Thoracic aorta (tissue), 2 donors: ENCODE measurements at places on chromosomes 5 and 9.

- peaks cover 24% of the 10 kb centered on the region for H3K4me1 ChIP-seq
- DNase-seq: no peak
- no peaks in the 10 kb centered on the region for H3K27me3 ChIP-seq
- no peak overlapping the region for H3K4me3 ChIP-seq
- no peak overlapping the region for H3K27ac ChIP-seq
Measured at GRCh38 chr5:59660737-59661136, 232.8 kb downstream of the PDE4D start.

DNA sequence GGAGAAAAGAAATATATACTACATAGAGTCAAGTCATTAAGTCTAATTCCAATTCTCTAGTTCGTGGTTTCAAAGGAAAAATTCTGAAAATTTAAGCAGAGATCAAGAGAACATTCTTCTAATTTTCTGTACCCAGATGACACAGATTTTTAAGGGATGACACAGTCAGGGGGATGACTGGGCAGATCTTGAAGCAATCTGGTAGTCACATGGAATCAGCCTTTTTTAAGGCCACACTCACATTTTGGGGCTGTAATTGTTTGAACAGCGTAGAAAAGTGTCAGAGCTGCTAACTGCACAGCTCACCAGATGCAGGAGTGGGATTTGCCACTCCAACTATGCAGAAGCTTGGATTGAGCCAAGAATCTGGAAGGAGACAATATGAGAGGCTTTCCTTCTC, 20.4 kb downstream of the PDE4D start:
- no peak overlapping the region for H3K27ac ChIP-seq
- DNase-seq: no peak
- no peaks in the 10 kb centered on the region for H3K36me3 ChIP-seq

DNA sequence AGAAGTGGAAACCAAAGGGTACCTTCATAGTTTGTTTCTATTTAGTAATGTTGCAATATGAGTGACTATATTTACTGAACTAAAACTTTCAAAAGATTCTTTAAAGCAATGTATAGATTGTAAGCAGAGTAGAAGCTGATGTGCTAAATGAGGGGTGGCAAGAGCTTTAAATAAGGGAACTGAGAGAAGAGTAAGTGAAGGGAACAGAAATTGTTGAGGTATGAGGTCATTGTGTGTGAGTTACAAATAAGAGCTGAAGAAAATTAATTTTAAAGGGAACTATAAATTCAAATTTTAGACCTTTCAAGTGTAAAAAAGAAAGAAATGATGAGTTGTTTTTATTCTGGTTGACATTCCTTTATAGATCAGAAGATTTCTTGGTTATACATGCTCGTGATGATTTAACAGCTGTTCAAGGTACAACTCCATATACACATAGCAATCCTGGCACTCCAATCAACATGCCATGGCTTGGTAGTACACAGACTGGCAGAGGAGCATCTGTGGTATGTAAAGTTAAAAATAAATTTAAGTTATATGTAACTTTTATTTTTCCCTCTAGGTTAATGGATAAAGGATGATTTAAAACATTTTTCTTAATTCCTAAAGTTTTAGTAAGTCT, 135.1 kb upstream of the TNFAIP8 start:
- no peak overlapping the region for H3K4me3 ChIP-seq
- no peaks in the 10 kb centered on the region for H3K4me1 ChIP-seq
- DNase-seq: no peak
- peaks cover 3% of the 10 kb centered on the region for H3K36me3 ChIP-seq
- H3K27ac ChIP-seq: no peak overlapping the region

GRCh38 chr5:82364497-82364896, 86.3 kb upstream of the RPS23 start:
- H3K4me1 ChIP-seq: peaks cover 7% of the 10 kb centered on the region
- H3K27ac ChIP-seq: peak overlapping the region; percentile 31
- H3K4me3 ChIP-seq: peak overlapping the region; percentile 20
- DNase-seq: no peak
- H3K36me3 ChIP-seq: no peaks in the 10 kb centered on the region

- no peaks in the 10 kb centered on the region for H3K27me3 ChIP-seq
- H3K4me1 ChIP-seq: peaks cover 10% of the 10 kb centered on the region
- H3K4me3 ChIP-seq: no peak overlapping the region
- H3K27ac ChIP-seq: no peak overlapping the region
- DNase-seq: no peak
Measured at GRCh38 chr5:142677198-142677597, 8.7 kb downstream of the FGF1 start.

GRCh38 chr5:164119806-164120447, 614.5 kb downstream of the MAT2B start:
- H3K4me3 ChIP-seq: no peak overlapping the region
- no peak for DNase-seq
- no peaks in the 10 kb centered on the region for H3K36me3 ChIP-seq
- no peak overlapping the region for H3K27ac ChIP-seq

DNA sequence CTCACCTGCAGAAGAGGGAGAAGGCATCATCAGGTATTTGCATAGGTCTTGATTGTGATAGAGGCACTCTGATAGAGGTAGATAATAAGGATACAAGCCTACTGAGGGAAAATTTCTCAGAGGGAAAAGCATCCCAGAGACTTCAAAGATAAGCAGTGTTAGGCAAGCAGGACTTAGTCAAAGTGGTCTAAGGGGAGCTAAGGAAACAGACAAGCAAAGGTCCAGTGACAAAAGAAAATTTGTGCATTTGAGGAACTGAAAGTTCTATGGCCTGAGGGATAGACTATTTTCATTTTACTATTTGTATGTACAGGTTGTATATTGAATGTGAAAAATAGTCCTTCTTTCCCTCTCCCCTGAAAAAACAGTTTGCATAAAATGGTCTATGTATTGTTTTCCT, 27.4 kb downstream of the OXCT1 start:
- no peaks in the 10 kb centered on the region for H3K36me3 ChIP-seq
- H3K27ac ChIP-seq: no peak overlapping the region
- no peaks in the 10 kb centered on the region for H3K27me3 ChIP-seq
- H3K4me1 ChIP-seq: peaks cover 24% of the 10 kb centered on the region
- no peak for DNase-seq
- H3K4me3 ChIP-seq: no peak overlapping the region

DNA sequence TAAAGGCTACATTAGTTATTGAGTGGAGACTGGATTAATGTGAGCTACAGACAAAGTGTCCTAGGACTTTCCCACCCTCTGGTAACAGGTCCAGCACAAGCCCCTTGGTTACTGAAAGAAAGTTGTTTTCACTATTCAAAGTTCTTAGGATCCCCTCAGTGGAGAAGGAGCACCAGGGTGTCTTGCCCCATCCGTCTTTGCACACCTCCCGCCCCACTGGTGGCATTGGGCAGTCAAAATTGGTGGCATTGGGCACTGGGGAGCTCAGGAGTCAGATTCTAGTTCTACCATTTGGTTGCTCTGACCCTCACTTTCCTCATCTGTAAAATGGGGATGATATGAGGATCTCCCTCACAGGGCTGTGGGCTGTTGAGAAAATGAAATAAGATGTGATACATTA, 2.4 kb upstream of the ANGPTL2 start:
- peaks cover 10% of the 10 kb centered on the region for H3K4me1 ChIP-seq
- H3K27me3 ChIP-seq: no peaks in the 10 kb centered on the region
- H3K27ac ChIP-seq: no peak overlapping the region
- no peaks in the 10 kb centered on the region for H3K36me3 ChIP-seq

GRCh38 chr5:180521101-180521500, 26.9 kb downstream of the CNOT6 start:
- no peaks in the 10 kb centered on the region for H3K27me3 ChIP-seq
- DNase-seq: no peak
- no peaks in the 10 kb centered on the region for H3K36me3 ChIP-seq
- H3K4me3 ChIP-seq: no peak overlapping the region
- H3K4me1 ChIP-seq: peaks cover 10% of the 10 kb centered on the region

DNA sequence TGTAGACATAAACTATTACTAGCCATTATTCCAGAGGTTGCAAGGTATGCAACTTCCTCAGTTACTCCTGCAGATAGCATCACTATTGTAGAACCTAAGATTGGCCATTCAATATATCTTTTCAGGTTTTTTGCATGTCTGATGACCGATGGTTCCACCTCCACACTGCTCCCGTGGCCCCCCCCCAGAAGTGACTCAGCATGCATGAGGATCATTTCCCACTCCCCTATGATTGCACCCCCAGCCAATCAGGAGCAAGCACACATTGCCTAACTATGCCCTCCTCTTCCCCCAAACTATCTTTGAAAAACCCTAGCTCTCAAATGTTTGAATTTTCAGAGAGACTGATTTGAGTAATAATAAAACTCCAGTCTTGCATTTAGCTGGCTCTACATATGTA, 601.4 kb upstream of the TLE4 start:
- H3K27me3 ChIP-seq: no peaks in the 10 kb centered on the region
- H3K27ac ChIP-seq: no peak overlapping the region
- H3K4me3 ChIP-seq: no peak overlapping the region
- no peak for DNase-seq
- no peaks in the 10 kb centered on the region for H3K36me3 ChIP-seq

GRCh38 chr5:157845914-157846598, 12.9 kb downstream of the CLINT1 start:
- no peak for DNase-seq
- H3K4me3 ChIP-seq: no peak overlapping the region
- H3K27ac ChIP-seq: no peak overlapping the region
- no peaks in the 10 kb centered on the region for H3K27me3 ChIP-seq

DNA sequence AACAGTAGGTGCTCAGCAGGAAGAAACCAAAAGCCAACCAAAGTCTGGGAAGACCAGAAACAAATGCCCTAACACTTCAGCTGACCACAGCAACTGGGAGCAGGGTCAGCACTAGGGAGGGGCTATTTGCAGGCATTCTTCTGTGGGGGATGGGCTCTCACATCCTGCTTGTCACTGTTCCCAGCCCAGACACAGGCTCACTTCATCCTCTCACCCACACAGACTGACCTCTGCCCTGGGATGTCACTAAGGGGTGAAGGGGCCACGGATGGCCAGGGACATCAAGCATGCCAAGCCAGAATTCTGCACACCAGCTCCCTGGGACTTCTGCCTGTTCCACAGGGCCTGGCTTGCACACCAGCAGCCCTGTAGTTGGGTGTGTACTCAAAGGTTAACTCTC, 28.7 kb downstream of the GFRA3 start:
- H3K27ac ChIP-seq: no peak overlapping the region
- H3K27me3 ChIP-seq: no peaks in the 10 kb centered on the region
- no peak for DNase-seq
- H3K36me3 ChIP-seq: no peaks in the 10 kb centered on the region
- H3K4me3 ChIP-seq: no peak overlapping the region
- H3K4me1 ChIP-seq: peaks cover 5% of the 10 kb centered on the region

DNA sequence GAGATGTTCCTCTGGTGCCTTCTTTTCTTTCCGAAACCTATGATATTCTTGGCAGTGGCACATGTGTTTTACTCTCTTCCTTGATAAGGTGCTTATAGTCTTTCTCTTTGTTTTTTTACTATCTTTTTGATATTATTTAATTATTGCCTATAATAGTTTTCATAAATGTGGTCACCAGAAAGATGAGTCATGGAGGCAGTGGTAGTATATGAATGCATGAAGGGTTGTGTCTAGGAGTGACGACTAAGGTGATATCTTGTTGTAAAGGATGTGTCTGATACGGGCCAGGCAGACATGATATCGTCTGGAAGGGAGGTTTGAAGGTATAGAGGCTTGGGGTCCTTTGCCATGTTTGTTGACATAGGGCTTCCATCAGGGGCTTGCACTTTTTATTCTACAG, 36.8 kb downstream of the SLC44A1 start:
- no peaks in the 10 kb centered on the region for H3K27me3 ChIP-seq
- peaks cover 8% of the 10 kb centered on the region for H3K4me1 ChIP-seq
- DNase-seq: no peak
- no peak overlapping the region for H3K4me3 ChIP-seq

DNA sequence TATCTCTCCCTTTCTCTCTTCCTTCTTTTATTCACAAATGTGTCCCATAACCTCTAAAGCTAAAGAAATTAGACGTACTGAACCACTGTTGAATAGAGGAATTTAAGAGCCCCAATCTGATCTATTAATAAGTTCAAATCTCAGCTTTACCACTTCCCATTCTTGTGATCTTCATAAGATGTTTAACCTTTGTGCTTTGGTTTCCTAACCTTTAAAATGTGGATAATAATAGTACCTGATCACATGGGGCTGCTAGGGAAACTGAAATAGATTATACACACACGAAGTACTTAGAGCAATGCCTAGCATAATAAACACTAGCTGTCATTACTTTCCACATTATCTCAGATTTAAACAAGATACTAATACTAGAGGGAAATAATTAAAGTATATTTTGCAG, 324.3 kb upstream of the SEMA6A start:
- H3K27me3 ChIP-seq: no peaks in the 10 kb centered on the region
- no peak overlapping the region for H3K27ac ChIP-seq
- H3K4me3 ChIP-seq: no peak overlapping the region
- no peaks in the 10 kb centered on the region for H3K4me1 ChIP-seq
- no peaks in the 10 kb centered on the region for H3K36me3 ChIP-seq

DNA sequence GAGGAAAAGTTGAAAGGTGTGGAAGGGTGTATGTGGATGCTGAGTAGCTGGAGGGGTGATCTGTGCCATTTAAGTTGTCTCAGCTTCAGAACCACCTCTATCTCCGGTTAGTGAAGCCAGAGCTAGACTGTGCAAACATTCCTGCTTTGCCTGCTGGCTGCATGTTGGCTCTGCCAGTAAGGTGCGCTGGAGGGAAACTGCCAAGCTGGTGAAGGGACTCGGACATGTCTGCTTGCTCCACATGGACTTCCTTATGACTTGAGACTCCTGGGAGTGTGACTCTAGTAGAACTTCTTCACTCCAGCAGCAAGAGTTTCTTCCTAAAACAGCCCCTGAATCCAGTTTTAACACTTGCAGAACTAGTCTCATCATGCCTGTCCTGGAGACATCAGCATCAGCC, 27.9 kb downstream of the DAB2 start:
- no peak overlapping the region for H3K27ac ChIP-seq
- DNase-seq: no peak
- H3K27me3 ChIP-seq: no peaks in the 10 kb centered on the region
- no peak overlapping the region for H3K4me3 ChIP-seq
- peaks cover 45% of the 10 kb centered on the region for H3K4me1 ChIP-seq
- H3K36me3 ChIP-seq: peaks cover 7% of the 10 kb centered on the region

DNA sequence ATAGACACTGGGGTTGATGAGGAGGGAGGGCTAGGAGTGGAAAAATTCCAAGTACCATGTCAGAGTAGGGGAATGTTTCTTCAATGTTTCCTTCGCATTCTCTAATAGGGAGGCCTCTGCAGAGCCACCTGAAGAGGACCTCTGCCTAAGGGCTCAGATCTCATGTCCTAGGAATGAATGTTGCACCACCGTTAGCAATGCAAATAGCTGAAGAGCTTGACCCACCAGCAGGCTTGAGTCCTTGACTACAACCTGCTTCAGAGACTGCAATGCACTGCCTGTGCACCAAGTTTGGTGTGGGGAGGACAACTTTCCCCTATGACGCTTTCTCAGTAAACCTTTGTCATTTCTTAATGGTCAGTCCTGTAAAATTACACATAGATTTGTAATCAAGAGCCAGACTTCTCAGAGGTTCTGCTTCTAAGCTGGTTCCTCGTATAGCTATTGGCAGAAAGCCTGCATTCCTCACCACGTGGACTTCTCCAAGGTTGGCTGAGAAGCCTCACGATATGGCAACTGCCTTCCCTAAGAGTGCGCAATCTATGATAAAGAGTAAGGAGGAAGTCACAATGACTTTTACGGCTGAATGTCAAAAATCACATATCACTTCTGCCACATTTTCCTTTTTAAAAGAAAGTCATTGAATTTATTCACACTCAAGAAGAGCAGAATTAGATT, 600.7 kb upstream of the PTGER4 start:
- H3K27ac ChIP-seq: no peak overlapping the region
- no peak overlapping the region for H3K4me3 ChIP-seq
- no peaks in the 10 kb centered on the region for H3K27me3 ChIP-seq
- H3K4me1 ChIP-seq: no peaks in the 10 kb centered on the region
- DNase-seq: no peak
